ENCODE measurements at places on chromosomes 12 and 14.

- DNase-seq = no peak
Observed at GRCh38 chr12:123139926-123140675, 10.8 kb downstream of the PITPNM2 start.

DNA sequence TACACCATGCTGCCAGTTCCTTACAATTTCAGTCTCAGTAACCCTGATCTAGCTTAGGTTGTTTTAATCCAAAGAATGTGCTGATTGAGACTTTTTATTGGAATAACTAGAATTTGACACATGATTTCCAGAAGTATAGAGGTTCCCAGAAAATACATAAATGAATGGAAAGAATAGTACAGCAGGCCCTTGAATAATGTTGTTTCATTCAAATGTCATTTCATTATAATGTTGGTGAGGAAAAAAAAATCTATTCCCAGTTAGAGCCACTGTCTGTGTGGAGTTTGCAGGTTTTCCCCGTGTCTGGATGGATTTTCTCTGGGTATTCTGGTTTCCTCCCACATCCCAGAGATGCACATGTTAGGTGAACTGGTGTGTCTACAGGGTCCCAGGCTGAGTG lies 273.5 kb upstream of the GARIN6 start:
- no peak for DNase-seq

DNA sequence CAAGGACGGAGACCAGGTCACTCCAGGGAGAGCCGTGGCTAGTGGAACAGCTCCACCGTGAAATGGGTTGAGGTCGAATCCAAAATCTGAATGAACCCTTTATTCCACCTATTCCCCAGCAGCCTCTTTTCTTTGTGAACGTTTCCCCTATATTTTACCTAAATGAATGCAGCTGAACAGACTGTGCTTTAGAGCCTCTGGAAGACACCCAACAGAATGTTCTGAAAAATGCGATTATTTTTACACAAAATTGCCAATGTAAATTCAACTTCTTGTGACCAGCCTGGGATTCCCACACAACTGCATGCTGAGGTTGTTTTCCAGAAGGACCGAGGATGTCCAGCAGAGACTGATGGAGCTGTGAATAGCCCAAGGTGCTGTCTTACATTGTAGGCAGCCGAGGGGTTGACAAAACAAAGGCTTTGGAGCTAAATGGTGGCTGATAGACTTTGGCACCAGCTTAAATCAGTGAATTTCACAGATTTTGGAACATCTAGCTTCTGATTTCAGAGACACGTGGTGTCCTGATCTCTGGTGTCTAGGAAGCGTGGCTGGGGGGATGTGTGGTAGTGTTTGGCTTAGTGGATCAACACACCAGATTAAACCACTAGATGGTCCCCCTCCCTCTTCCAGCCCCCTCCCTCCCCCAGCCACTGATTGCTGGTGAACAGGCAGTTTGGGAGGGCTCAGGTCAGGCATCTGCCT lies 150.4 kb downstream of the ZNF664 start:
- no peak for DNase-seq

DNA sequence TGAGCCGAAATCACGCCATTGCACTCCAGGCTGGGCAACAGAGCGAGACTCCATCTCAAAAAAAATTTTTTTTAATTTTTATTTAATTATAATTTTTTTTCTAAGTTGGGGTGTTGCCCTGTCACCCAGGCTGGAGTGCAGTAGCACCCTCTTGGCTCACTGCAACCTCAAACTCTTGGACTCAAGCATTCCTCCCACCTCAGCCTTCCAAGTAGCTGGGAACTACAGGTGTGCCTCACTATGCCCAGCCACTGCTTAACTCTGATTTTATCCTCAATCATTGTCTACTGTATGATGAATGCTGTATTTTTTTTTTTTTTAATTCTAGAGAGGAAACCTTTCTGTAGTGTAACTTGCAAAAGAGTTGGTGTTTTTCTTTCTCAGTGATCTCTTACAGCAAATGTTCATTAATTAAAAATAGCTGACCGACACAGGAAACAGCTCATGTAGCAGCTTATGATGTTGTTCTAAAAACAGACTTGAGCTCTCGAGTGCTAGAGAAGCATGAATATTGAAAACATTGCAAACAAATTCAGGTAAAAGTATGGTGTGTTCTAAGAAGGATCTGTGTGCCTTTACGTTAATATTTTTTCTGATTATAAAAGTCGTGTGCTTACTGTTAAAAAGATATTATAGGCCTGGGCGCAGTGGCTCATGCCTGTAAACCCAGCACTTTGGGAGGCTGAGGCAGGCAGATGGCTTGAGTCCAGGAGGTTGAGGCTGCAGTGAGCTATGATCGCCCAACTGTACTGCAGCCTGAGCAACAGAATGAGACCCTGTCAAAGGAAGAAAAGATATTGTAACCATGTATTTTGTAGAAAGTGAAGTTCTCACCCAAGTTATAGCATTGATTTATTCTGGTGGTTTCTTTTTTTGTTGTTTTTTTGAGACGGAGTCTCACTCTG lies 68.9 kb downstream of the FGD4 start:
- DNase-seq = no peak

GRCh38 chr12:122058549-122059149 lies 19.9 kb upstream of the MLXIP start:
- DNase-seq = no peak

- no peak for DNase-seq
Observed at GRCh38 chr14:102015045-102015685, 50.8 kb downstream of the DYNC1H1 start.

- no peak for DNase-seq
Observed at GRCh38 chr12:31832740-31833729, 104.2 kb upstream of the AMN1 start.

DNA sequence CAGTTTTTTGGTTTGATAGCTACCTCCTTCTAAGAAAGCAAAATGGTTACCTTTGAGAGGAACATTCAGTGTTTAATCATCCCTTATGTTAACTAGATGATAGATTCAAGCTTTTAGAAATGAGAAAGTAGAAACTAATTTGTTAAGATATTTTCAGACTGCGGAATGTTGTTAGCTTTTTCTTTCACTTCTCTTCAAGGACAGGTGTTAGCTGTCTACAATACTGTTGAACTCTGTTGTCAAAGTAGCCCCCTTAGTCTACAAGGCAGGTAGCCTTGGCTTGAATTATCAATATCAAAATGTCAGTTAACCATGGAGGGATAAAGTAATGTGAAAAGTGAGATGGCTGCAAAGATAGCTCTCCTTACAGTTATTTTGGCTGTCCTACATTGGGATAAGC lies 14.8 kb downstream of the MAPK1IP1L start:
- DNase-seq = no peak

GRCh38 chr12:30988086-30988485 lies 61.5 kb downstream of the TSPAN11 start:
- no peak for DNase-seq

DNA sequence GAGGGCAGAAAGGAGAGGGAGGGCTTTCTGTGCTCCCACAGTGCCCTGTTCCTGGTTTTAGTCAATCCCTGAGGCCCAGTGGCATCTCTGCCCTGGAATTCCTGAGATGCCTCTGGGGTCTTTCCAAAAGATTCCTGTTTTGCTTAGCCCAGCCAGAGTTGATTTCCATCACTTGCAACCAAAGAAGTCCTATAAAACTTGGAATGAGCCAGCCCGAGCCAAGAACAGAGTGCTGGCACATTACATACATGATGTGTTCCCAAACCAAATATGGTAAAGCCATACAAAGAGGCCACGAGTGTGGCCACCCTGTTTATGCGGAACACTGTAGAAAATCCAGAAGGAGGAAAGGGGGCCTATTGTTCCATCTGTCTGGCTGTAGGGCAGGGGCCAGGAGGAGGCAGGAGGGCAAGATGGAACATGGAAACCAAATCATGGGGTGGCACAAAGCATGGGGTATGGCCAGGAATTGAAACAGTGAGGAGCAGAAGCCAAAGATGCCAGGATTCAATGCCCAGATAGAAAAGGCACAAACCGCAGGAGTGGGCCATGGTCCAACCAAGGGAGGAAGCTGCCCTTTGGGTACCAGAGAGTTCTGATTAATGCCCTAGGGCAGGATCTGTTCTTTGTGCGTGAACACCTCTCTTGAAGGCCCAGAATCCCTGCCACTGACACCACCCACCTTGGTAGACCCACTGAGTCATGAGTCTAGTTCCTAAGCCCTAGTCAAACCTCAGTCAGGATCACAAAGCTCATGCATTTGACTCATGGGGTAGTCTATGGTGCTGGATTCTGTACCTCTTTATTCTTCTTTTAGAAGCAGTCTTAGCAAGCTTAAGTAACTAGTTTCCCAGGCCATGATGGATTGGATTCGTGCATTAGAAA lies 75.2 kb downstream of the LRRC74A start:
- DNase-seq = no peak

- no peak for DNase-seq
Observed at GRCh38 chr14:49545071-49545470, 41.1 kb downstream of the RPS29 start.

- no peak for DNase-seq
Observed at GRCh38 chr12:10220398-10221077, 7.9 kb downstream of the GABARAPL1 start.

DNA sequence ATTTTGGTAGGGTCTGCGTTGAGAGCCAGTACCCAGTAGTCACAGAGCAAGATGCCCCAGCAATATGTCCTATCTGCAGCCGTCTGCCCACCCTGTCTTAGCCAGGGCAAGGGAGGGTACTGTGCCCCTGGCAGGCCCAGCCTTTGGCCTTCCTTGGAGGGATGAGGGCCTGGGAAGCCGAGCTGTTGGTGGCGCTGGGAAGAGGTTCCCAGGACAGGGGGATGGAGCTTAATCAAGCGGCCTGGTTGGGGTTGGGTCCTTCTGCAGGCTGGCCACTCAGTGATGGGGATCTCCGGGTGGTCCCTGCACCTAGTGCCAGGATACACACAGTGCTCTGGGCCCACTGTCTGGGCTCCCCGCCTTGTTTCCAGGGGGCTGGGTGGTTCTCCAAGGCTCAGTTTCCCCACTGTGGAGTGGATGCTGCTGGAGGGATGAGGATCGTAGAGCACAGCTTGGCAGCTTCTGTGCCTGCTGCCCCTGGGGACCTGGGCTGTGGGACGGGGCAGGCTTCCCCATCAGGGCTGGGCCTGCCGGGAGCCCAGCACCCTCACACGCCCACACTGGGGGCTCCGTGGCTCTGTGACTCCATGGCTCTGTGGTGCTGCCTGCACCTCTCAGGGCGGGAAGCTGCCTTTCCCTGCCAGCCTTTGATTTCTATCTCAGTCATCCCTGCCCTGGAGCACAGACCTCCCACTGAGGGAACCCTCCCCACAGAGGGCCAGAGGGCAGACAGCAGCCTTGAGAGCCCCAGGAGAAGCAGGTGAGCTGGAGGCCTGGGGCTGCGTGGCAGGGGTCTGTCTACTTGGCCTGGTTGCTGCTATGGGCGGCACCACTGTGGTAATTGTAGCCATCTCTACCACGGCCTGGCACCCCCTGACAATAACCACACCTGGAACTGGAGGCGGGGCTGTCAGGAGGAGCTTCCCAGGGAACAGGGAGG lies 357.0 kb downstream of the TMEM121 start:
- DNase-seq = peak; percentile 1

DNA sequence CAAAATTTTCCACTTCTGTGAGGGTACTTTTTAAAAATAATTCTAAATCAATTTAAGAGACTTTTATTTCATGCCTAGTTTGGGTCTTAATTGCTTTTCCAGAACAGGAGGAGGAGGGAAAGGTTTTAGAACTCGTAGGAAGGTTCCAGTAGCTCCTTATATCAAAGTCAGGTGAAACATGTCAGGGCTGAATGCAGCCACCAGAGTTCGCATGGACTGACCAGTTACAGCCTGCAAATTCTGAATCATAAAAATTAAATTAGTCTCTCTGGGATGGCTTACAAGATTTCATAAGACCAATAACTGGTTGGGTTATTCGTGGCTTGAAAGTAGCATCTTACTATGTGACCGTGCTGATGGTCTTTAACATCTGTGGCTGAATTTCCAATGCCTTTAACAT lies 397 bp downstream of the BDKRB1 start:
- DNase-seq = no peak

- DNase-seq = no peak
Observed at GRCh38 chr12:108643941-108644810, 10.5 kb upstream of the SELPLG start.

DNA sequence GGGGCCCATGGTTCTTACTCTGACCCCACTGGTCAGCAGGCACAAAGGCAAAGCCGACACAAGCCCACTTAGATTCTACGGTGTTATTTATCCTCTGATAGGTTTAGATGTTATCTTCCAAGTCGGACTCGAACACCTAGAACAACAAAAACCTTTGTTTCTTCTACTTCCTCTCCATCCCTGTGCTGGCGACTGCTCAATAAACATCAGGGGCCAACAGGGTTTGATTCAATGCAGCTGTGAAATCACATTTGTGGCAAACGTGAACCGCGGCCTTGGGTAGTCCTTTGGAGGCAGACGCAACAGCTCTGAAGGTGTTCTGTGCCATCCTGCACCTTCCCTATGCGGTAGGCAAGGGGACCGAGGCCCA lies 87.2 kb downstream of the CHGA start:
- DNase-seq = no peak

- no peak for DNase-seq
Observed at GRCh38 chr12:110932046-110932445, 11.7 kb upstream of the MYL2 start.

DNA sequence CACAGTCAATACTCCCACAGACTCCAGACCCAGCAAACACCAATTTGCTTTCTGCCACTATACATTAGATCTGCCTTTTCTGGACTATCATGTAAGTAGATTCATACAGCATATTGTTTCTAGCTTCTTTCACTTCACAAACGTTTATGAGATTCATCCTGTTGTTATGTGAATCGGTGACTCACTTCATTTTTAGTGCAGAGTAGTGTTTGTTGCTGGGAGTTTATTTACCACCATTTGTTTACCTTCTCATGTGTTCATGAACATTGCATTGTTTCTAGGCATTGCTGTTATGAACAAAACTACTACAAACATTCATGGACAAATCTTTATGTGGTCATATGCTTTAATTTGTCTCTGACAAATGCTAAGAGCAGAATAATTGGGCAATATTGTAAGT lies 807.8 kb upstream of the TMEM132C start:
- DNase-seq = no peak

- no peak for DNase-seq
Observed at GRCh38 chr12:50839042-50839441, 3.7 kb upstream of the TMPRSS12 start.

GRCh38 chr12:76674669-76675315 lies 89.1 kb upstream of the ZDHHC17 start:
- no peak for DNase-seq

GRCh38 chr12:40502322-40502721 lies 189.9 kb upstream of the CNTN1 start:
- no peak for DNase-seq

DNA sequence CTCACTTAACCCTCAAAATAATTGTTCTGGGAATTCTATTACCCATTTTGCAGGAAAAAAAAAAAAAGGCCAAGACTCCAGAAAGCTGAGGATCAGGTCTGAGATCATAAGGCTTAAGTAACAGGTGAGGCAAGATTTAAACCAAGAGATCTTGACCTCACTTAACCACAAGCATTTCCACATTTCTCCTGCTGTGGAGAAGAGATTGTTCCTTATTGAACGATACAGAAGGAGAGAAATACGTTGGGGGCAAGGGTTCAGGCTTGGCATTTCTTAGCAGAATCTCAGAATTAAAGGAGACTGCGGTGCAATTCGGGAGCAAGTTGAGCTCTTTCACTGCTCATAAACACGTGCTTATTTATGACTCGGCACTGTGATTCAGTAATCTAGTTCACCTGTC lies 885.3 kb upstream of the TMEM132C start:
- DNase-seq = no peak

- no peak for DNase-seq
Observed at GRCh38 chr12:22406627-22407026, 72.1 kb upstream of the ST8SIA1 start.

- no peak for DNase-seq
Observed at GRCh38 chr12:42407306-42407705, 81.3 kb downstream of the PPHLN1 start.

All from activated T-helper 1 cell treated with anti-CD3 and anti-CD28 coated beads, Interleukin-2, amount 50 U/mL, for 16 hours (primary cell).